Germinal center (tissue), 1 donor: ENCODE measurements at places on chromosomes 1 and 21.

- DNase-seq: no peak
These were observed 54.8 kb downstream of the ATF6 start for GRCh38 chr1:161820914-161821313.

GRCh38 chr1:198143797-198144196, 13.0 kb upstream of the NEK7 start:
- DNase-seq: no peak

DNA sequence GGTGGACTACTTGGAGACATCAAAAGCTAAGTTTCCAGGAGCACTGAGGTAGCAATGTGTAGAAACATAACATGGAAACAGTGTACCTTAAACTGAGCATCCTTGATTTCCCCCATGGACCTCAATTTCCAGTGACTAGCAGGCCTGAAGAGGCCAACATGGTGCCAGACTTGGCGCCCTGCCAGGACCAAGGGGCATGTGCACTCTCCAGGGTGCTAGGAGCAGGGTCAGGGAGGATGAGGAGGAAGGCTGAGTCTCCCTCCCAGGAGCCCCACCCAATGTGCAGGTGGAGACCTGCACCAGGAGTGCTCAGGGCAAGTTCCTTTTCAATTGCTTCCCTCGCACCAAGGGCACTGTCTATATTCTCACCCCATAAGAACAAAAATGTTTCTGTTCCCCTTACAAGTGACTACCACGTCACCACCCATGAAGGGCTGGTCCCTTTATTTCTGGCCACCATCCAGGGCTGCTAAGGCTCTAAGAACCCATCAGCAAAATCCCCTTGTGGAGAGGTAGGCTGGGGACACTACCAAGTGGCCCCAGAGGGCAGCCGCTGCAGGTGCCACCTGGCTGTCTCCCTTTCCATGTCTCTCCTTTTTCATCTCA, 39.2 kb downstream of the MX1 start:
- DNase-seq: no peak

- no peak for DNase-seq
These were observed 217.1 kb downstream of the NFIA start for GRCh38 chr1:61299463-61299862.

GRCh38 chr21:43025636-43026180, 49.9 kb downstream of the CBS start:
- DNase-seq: no peak

DNA sequence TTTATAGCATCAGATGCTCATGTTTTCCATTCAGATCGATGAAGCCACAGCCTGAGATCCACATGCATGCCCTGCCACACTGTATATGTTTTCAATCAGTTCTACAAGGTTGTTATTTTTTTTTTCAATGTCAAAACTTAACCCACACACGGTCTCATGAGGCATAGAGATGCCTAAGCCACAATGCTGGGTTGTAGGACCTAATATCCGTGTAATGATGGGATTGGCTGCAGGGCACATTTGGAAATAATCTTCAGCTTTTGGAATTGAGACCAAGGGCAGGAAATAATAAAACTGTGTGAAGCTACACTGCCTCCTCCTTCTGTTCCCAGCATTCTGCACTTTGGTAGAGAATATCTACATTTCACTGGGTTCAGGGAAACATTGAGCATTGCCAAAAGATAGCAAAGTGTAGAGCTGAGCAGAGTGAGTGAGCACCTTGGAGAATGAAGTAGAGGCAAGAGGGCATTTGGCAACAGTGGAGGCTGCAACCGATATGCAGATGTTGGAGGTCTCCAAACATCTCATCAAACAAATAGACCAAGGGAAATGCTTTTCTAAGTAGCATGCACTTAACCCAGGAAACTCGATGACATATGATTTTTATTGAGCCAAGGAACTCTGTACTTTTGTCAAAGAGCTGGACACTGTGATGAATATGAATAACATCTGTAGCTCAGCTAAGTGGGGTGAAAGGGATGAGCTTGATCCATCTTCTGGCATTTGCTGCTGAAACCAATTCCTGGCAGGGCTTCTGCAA, 176.7 kb downstream of the LYPLAL1 start:
- DNase-seq: no peak

GRCh38 chr21:16773206-16773605, 739.6 kb upstream of the CXADR start:
- DNase-seq: no peak

- no peak for DNase-seq
These were observed 296.2 kb downstream of the NEGR1 start for GRCh38 chr1:71986160-71986559.

DNA sequence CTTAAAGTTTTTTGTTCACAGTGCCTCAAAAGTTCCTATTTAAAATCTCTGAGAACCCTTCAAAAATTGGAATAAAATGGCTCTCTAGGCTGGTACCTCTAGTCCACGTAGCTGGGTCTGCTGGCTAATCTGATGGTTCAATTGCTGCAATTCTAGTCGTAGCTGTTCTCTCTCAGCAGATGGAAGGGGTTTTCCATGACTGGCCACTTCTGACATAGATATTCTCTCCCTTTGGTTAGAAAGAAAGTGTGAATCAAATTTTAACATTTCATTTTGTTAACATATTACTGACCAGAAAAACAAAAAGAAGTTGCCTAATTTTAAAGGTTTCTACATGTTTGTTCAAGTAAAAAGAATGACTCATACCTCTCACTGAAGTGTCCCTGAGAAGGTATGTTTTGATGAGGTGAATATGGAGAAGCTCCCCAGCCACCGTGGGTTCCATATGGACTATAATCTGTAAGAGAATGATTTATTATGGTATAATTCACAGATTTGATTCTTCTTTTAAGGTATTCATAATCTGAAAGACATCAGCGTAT, 29.3 kb upstream of the SERPINC1 start:
- DNase-seq: no peak

DNA sequence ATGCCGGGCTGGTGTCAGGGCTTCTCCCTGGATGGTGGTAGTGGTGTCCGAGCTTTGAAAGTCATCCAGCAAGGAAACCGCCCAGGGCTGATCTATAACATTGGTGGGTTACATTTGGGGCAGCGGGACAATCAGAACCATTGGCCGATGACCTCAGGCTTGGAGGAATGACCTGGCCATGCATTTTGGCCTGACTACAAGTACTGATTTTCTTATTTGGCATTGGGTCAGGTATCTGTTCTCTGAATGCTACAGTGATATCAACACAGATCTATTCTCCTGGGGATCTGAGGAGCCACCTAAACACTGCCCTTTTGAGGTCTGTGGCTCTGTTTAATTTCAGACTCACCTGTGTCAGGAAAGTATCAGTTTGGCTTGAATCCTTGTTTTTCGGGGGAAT, 128.7 kb downstream of the VPS13D start:
- DNase-seq: no peak

DNA sequence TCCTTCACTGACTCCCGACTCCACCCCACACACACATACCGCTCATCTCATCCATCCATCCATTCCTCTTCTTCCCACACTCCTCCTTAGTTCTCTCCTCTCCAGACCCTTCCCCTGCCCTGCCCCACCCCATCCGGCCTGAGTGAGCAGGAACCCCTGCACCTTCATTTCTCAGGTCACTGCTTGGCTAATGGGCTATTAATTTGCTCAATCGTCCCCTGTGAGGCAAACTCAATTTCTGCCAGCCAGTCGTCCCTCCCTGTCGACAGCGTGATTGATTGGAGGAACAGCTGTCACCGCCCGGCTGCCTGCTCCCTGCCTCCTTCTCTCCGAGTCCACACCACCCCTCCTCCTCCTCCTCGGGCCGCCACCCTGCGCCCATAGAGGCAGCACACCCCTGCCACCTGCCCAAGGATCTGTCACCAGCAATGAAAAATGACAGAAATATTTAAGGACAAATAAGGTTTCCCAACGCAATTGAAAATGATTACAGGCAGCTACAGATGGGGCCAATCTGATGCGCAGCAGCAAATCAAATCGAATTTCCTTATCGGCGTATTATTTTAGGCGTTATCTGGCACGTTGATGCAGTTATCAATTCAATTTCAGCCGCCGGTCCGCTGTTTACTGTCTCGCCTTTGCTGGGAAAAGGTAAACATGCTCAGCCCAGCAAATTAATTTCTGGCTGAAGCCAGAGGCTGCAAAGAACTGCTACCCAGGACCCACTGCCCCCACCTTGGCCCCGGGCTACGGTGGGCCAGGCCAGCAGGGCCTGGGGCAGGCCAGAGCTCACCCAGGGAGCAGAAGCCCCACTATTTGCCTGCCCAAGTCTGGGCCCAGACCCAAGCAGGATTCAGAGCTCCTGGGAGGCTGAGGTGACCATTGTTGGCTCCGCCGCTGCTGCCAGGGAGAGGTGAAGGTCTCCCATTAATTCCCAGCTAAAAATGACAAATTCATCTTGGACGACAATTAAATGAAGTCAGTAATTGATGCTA, 71.3 kb downstream of the TMEM53 start:
- DNase-seq: no peak

DNA sequence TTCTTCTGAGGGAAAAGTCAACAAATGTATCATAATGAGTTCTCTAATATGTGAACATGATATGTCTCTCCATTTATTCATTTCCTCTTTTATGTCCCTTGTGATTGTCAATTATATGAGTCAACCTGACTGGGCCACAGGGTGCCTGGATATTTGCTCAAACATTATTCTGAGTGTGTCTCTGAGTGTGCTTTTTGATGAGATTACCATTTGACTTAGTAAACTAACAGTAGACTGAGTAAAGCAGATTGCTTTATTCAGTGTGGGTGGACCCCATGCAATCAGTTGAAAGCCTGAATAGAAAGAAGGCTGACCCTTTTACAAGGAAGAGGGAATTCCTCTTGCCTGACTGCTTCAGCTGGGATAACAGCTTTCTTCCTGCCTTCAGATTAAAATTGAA, 142.6 kb downstream of the SLC35F3 start:
- DNase-seq: no peak

GRCh38 chr1:224786533-224787250, 142.8 kb upstream of the DNAH14 start:
- no peak for DNase-seq

GRCh38 chr1:86965012-86965826, 50.8 kb downstream of the HS2ST1 start:
- DNase-seq: peak; percentile 13

DNA sequence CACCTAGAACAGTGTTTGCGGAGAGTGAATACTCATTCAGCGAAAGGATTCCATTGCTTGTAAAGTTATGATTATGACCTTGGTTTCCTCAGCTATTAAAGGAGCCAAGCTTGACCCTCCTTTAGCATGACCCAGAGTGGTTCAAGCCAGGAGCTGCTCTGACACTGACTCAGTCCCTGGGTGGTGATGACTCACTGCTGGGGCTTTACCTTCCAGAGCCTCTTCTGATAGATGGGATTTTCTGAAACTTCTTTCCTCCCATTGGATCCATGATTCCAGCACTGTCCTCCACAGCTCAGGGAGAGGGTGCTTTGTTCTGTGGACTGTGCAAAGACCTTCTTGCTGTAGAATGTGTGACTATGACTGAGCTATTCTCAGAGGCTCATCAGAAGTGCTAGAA, 77.4 kb downstream of the S1PR1 start:
- no peak for DNase-seq

DNA sequence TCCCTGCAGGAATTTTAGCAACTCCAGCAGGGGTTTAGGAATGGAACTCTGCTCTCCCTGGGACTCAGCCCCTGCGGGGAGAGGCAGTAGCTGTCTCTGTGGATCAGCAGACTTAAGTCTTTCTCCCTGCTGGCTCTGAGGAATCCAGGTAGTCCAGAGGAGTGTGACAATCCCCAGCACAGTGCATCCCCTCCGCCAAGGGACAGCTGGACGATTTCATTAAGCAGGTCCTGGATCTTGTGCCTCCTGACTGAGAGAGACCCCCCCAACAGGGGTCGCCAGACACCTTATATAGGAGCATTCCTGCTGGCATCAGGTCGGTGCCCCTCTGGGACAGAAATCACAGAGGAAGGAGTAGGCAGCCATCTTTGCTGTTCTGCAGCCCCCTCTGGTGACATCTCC, 30.6 kb downstream of the AKT3 start:
- no peak for DNase-seq

DNA sequence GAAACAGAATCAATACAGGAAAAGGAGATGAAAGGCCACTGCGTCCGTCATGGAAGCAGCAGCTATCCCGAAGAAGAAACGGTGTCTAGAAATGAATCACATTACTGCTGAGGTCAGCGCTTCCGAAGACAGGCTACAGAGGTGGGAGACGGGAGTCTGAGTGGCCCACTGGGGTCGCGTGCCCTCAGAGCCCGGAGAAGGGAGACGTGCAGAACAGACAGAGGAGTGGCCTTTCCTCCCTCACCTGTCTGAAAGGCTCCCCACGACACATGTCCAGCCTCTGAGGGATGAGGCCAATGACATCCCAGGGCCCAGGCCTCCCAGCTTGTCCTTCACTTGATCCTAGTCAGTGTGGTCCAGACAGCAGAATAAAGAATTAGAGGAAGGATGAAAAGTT, 35.9 kb downstream of the VPS26C start:
- DNase-seq: no peak

DNA sequence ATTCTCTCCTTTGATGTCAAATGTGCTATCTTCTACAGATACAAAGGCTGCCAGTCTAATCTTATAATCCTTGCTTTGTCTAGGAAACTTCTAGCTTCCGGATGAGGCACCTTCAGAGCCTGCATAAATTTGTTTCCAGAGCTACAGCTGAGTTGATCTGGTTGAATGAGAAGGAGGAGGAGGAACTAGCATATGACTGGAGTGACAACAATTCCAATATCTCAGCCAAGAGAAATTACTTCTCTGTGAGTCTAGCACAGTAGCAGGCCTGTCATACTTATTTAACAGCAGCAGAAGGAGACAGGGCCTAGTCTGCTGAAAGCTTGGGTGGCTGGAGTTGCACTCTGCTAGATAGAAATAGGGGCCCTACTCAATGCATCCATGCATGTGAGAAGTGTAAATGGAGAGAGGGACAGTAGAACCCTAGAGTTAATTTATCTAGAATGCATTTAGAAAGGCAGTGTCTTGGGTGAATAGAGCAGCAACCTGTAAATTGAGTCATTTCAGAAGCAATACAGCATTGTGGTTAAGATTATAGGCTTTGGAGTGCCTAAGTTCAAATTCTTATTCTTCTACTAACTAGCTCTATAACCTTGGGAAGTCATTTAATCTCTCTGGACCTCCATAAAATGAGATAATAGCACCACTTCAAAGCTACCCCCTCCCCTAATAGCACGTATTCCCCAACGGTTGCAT, 89.0 kb downstream of the MACF1 start:
- no peak for DNase-seq

DNA sequence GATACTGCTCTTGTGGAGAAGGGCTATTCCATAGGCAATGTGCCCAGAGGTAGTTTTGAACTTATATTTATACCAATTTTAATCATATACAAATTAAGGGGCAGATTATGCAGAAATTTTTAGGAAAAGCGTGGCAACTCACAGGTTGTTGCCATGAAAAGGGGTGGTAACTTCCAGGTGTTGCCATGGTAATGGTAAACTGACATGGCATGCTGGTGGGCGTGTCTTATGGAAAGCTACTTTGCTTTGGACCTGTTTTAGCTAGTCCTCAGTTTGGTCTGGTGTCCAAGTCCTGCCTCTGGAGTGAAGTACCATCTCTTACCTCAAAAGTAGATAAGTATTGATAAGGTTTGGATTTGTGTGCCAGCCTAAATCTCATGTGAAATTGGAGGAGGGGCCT, 7.9 kb upstream of the IL23R start:
- DNase-seq: no peak

GRCh38 chr1:177210071-177210470, 39.3 kb downstream of the BRINP2 start:
- no peak for DNase-seq

- DNase-seq: no peak
These were observed 41.0 kb upstream of the EPHA8 start for GRCh38 chr1:22522221-22522743.
